HEK293T (cell line): ENCODE measurements at places on chromosomes 11 and 22.

DNA sequence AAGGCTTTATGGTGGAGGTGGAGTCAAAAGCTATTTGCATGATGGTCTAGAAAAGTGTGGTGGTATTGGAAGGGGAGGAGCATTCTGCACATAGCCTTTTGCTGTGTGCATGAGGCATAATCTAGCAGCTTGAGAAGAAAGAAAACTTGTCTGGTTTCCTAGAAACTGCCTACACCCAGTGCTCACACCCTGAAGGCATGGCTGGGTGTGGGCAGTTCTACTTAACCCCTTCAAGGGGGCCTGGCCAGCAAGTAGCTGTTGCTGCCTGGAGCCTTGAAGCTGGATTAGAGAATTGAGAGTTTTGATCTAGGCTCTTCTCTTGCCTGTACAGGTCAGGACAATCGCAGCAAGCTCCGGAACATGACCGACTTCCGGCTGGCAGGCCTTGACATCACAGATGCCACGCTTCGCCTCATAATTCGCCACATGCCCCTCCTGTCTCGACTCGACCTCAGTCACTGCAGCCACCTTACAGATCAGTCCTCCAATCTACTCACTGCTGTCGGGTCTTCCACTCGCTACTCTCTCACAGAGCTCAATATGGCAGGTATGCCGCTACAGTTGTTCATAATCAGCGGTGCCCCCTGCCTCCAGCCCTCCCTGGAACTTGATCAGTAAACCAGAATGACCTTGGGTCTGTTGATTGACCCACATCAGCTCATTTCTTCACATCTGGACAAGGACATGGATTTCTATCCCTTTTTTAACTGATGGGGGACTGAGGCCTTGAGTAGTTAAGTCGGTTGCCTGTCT, 12.2 kb upstream of the GRK2 start:
- no peak for DNase-seq

DNA sequence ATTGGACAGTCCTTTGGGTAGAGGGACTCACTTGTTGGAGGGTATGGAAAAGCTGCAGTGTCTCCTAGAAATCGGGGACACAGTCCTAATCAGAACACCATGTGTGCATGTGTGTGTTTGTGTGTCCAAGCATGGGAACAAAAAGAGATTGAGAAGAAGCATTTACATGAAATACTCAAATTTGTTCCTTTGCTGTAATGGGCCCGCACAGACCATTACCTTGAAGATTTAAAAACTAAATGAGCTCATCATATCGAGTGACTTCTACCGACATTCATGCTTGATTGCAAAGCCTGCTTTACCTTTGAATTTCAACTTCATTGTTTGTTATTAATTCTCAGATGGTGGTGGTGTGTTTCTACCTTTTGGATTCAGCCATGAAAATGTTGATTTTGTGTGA, 106.9 kb downstream of the ZBTB16 start:
- no peak for DNase-seq

DNA sequence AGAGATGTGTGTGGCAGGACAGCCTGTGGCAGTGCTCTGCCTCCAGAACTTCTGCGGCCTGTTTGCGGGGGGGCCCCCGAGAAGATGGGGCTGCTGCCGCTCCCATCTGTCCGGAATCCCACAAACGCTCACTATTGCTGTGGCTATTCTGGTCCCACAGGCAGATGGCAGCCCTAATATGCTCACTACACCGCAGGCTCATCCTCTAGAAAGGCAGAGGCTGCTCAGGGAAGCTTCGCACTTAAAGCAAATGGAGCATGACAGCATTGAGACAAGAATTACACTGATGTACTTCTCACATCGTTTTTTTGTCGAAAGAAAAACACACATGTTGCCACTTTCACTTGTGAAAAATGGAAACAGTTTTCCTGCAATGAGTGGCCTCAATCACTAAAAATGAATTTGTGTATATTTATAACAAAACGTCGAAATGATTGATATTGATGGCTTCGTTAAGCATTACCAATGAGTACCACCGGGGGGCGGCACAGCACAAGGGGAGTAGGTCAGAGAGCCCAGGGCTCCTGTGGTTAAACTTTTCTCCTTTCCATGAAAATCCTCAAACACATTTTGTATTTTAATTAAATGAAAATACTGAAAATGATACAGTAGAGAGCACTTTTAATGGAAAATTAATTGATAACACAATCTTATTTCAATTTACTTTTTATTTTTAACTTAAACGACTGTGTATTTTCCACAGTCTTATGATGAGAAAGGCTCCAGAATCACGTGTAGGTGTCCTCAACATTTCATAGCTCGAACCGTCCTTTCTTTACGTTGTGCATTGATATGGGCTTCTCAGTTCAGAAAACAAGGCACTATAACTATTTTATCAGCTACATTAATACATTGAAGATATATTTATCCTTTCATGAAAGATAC, 69.1 kb downstream of the CTTN start:
- DNase-seq: peak; percentile 62

DNA sequence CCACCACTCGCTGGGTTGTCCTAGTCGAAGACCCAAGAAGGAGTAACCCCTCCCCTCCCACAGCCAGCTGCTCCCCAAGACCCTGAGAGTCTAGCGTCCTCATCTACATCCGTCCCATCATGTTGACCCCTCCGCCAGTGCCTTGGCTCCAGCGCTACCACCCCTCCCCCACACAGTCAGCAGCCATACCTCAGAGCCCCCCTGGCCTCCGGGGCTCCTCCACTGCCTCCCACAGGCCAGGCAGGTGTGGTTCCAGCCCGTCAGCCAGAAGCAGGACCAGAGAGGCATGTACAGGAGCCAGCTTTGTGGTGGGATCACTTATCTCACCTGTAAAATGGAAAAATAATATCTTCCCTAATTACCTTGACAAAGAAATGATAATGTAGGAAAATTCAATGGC, 51.5 kb upstream of the PHF21B start:
- DNase-seq: no peak

- DNase-seq: no peak
Measured at GRCh38 chr11:17002543-17002942, 11.7 kb downstream of the PLEKHA7 start.

DNA sequence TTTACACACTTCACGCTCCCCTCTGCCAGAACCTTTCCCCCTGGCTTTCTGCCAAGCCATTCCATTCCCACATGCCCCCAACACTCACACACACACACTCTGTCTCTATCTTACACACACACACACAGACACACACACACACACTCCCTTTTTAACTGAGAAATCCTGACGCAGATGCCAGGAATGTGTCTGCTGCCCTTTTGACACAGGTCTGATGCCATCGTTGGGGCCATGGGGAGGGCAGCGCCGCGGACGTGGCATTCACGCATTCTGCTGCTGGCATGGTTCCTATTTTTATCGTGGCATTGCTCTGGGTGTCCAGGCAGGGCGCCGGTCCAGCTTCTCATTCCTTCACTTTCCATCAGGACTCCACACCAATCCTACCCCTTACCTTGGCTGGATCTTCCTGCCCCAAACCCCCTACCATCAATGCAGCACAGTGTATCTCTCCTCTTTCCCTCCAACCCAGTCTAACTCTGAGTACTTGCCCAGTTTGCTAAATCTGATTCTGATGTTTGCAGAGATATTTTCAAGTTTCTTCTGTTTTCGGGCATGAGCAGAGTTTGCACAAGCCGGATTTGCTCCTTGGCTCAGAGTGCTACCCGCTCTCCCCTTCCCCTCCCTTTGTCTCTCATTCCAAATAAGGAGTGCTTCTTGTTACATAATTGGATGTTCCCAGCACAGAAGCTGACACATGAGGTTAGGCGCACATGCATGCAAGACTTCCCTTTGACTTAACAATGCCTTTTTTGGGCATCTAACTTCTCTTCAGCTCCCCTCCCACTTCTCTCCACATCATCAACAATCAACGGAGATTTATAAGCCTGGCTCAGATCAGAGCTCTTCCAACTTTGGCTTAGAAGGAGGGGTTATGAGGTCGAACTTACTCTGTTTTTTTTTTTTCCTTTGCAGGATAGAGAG, 18.8 kb downstream of the SNX19 start:
- DNase-seq: no peak

- no peak for DNase-seq
Measured at GRCh38 chr11:105361651-105362050, 222.1 kb upstream of the CARD18 start.

GRCh38 chr11:34203377-34203871, 98.0 kb downstream of the NAT10 start:
- no peak for DNase-seq

GRCh38 chr22:19753090-19753842, 7.3 kb upstream of the TBX1 start:
- DNase-seq: no peak

- peak; percentile 28 for DNase-seq
Measured at GRCh38 chr11:126969865-126970479, 30.6 kb downstream of the KIRREL3 start.

DNA sequence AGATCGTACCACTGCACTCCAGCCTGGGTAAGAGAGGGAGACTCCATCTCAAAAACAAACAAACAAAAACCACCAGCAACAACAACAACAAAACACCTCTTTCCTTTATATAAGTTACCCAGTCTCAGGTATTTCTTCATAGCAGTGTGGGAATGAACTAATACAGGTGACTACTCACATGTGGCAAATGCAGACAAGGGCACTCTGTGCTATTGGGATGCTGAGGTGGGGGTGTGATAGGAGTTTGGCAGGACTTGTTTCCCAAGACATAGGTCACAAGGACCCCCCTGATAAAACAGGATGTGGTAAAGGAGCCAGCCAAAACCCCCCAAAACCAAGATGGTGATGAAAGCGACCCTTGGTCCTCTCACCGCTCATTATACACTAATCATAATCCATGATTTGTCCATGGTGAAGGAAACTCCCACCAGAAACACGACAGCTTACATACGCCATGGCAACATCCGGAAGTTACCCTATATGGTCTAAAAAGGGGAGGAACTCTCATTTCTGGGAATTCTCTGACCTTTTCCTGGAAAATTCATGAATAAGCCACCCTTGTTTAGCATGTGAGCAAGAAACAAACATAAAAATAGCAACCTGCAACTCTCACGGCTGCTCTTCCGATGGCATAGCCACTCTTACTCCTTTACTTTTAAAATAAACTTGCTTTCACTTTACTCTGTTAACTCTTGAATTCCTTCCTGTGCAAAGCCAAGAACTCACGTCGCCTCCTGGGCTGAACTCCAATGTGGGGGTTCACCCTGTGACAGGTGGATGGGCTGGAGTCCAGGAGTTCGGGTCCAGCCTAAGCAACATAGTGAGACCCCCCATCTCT, 18.8 kb upstream of the INCENP start:
- no peak for DNase-seq

- peak; percentile 28 for DNase-seq
Measured at GRCh38 chr22:50085211-50085972, at the start of gene MLC1. Gene MLC1 (minus strand): TSS chr22:50085426. CDS start chr22:50084902, 524 bp downstream.

GRCh38 chr11:118497831-118498230, 29.4 kb upstream of the TTC36 start:
- no peak for DNase-seq
